ENCODE measurements at places on chromosomes 2 and 18.

DNA sequence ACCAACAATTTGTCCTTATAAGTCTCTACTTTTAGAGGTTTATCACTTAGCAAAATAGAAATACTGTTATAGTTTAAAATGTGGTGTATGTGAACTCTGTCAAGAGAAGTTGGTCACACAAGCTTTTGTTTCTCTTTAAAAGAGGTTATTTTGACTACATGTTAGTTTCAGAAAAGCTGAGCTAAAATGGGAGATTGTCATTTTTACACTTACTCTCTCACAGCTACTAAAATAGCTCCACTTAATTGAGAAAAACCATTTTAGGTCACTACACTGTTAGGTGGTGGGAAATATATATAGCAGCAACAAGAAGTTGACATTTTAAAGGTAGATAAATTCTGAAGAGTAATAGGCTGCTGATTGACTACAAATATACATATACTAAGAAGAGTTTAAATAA lies 161.5 kb upstream of the KCNJ3 start:
- DNase-seq: no peak

DNA sequence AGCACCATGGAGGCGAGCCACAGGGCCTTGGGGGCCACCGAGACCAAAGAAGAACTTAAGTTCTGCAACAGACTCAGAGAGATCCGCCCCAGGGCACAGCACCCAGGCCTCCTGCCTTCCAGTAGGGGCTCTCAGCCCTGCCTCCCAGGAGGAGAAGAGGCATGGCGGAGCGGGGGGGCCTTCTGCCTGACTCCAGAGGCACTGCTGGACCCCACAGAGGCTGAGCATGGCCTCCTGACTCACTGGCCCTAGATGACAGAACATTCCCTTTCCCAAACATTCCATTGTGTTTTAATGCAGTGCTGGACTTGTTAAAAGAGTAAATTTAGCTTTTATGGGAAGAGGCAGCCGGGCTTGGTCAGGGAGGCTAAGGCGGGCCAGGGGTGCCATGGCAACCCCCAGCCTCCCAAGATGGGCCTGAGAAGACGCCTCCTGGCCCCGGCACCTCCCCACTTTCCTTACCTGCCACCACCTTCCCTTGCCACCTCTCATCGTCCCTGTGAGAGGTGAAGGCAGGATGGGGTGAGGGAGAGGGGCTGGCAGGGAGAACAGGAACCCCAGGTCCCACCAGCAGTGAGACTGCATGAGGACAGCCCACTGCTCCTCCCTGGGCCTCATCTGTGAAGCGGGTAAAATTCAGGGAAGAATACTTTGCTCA lies 65.4 kb downstream of the SMAD7 start:
- DNase-seq: no peak

GRCh38 chr2:7812231-7812995 lies 869.4 kb upstream of the ID2 start:
- DNase-seq: no peak

DNA sequence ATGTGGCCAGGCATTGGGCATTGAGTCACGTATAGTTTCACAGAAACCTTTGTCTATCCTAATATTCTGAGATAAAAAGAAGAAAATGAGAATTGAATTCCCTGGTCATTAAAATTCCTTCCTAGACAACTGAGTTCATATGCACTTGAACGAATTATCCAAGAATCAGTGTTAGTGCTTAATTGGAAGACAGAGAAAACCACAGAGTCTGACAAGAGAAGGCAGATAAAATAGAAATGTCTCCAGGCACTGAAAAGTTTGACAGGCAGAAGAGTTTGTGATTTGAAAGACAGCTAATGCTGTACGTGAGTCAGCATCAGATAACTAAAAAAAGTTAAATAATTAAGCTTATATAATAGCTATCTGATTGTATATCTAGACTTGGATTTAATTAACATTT lies 47.7 kb upstream of the TRIB2 start:
- DNase-seq: no peak

- DNase-seq: no peak
These were observed 91.3 kb upstream of the CCDC141 start for GRCh38 chr2:179141206-179141605.

- DNase-seq: no peak
These were observed 208.8 kb upstream of the CRIM1 start for GRCh38 chr2:36146765-36147164.

- DNase-seq: no peak
These were observed 751 bp upstream of the DNAJC10 start for GRCh38 chr2:182715121-182715891.

- no peak for DNase-seq
These were observed 556.7 kb upstream of the ACVR2A start for GRCh38 chr2:147288131-147288530.

DNA sequence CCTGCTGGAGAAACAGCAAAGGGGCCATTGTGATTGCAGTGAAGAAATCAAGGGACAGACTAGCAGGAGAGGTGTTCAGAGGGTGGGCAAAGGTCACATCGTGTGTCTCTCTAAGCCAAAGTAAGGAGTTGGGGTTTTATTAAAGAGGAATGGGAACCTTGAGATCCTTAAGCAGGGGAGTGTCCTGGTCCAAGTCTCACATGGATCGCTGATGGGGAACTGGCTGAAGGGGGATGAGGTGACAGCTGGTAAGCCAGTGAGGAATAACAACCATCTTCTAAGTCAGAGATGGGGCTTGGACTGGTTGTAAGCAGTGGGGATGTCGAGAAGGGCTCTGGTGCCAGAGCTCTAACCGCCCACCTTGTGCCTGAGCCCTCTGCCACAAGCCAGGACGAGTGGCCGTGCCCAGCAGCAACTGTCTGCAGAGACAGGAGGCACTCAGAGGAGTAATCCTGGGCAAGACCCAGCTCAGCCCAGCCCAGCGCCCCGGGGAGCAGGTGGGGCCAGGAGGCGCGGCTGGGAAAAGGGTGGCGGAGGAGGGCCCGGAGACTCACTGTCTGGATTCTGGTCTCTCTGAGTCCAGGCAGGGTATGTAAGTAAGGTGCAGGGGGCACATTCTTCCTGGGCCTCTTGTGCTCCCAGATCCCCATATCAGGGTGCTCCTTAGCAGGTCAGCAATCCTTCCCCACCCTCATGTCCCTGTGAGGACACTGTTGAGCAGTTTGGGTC lies 13.7 kb downstream of the WNT10A start:
- no peak for DNase-seq

GRCh38 chr2:152411154-152411553 lies 76.2 kb downstream of the FMNL2 start:
- no peak for DNase-seq

- DNase-seq: no peak
These were observed 79.6 kb upstream of the KCNE4 start for GRCh38 chr2:222972420-222972819.

- DNase-seq: no peak
These were observed 173.0 kb upstream of the REV1 start for GRCh38 chr2:99662761-99663341.

Data from activated naive CD4-positive, alpha-beta T cell (primary cell).